ENCODE measurements at places on chromosomes 2 and 18. TPM values are rescaled to one million over a fixed set of nuclear protein-coding genes. Genes with fewer than 3 reads are reported as not detected.

- no peak for DNase-seq
These were observed 143.7 kb downstream of the SP3 start for GRCh38 chr2:173821451-173821850.

GRCh38 chr2:6127718-6128117 lies 435.5 kb downstream of the SOX11 start:
- peak; percentile 3 for DNase-seq

DNA sequence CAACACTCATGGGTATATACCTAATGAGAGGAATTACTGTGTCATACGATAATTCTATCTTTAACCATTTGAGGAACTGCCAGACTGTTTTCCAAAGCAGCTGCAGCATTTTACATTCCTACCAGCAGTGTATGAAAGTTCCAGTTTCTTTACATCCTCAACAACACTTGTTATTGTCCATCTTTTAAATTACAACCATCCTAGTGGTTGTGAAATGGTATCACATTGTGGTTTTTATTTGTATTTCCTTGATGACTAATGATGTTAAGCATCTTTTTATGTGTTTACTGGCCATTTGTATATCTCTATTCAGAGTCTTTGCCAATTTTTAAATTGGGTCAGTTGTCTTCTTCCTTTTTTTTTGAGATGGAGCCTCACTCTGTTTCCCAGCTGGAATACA lies 4.0 kb upstream of the CKAP2L start:
- no peak for DNase-seq

- no peak for DNase-seq
These were observed 118.8 kb downstream of the SETBP1 start for GRCh38 chr18:44799382-44799906.

NEUROD1 gene
- total RNA-seq = 0.39 TPM

ANKRD30BL gene
- 3.4 TPM for total RNA-seq
